ENCODE measurements at places on chromosomes 3 and 15.

DNA sequence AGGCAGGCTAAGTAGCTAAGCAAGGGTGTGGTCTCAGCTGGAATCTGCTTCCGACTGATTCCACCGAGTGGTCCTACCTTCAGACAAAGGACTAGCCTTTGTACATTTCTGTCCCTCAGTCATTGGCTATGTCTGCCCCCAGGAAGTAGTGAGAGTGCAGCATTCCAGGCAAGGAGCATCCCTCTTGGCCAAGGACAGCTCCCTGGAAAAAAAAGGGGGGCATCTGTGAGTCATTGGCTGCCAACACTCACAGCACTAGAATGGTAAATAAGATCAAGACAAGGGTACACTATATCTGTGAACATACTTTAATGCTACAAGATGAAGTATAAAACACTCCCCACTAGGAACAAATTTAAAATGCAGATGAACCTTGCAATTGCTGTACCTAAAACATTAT is 66.8 kb downstream of the STAC start:
- no peak for DNase-seq

- DNase-seq = no peak
Observed at GRCh38 chr3:122430371-122430770, 14.5 kb upstream of the WDR5B start.

GRCh38 chr3:10279384-10280176 is 13.2 kb downstream of the GHRL start:
- DNase-seq = no peak

DNA sequence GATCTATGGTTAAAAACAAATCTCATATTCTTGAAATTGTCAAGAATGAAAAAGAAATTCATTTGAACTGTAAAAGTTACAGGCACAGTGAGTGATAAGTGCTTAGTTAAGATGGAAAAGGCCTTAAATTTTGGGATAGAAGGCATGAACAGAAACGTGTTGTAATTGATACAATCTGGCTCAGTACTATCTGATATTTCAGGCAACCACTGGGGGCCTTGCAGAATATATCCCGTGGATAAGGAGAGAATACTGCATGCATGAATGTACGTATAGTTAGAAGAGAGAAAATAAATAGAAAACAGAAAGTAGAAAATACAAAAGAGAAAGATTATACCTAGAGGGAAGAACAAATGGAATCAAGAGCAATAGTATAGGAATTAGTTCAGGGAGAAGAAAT is 741.4 kb upstream of the CCDC54 start:
- DNase-seq = no peak

GRCh38 chr15:50344006-50344464 is 11.0 kb downstream of the GABPB1 start:
- DNase-seq = no peak

- DNase-seq = no peak
Observed at GRCh38 chr3:135991621-135992020, 26.1 kb downstream of the PPP2R3A start.

DNA sequence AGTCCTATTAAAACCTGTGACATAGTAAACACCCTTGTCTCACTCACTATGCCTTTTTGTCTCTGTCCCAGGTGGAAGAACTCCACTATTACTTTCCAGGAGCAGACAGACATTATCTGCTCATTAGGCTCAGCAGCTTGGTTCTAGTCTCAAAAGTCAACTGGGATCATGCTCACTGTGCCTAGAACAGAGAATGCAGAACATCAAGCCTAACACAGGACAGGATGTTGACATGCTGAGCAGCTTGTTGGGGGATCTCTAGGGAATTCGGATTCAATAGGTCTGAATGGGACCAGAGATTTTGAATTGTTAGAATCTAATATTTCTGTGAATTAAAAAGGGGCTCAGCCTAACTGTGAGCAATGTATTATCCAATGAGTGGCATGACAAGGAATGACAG is 6.4 kb downstream of the MB21D2 start:
- DNase-seq = no peak

GRCh38 chr3:12379640-12380429 is 91.0 kb downstream of the PPARG start:
- DNase-seq = no peak

- DNase-seq = no peak
Observed at GRCh38 chr3:160127308-160127707, 97.9 kb upstream of the C3orf80 start.
